ENCODE measurements at places on chromosomes 12 and 14.

DNA sequence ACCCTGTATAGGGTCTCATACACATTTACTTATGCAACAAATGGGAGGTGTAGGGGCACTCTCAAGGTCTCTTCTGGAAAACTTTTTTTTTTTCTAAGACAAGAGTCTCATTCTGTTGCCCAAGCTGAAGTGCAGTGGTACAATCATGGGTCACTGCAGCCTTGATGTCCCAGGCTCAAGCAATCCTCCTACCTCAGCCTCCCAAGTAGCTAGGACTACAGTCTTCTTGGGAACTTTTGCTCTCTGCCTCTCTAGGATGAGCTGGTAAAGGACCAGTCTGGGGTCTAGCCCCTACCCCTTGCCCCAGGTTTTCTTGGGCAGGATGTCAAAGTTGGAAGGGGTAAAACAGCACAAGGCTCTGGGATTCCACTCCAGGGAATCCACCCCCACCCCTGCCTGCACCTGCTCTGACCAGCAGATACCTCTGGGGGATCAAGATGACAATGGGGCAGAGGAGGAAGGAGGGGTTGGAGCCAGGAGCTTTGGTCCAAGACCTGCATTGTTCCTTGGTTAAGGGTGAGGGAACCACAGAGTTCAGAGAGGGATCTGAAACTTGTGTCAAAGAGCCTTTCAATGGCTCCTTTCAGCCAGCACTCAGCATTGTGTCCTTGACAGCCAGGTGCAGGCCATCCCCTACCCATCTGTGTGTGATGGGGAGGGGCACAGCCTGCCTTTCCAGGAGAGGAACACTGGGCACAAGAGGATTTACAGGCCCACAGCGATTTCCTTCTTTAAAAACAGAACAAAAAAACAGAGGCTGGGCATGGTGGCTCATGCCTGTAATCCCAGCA lies 12.2 kb downstream of the CTDSP2 start:
- DNase-seq = no peak

DNA sequence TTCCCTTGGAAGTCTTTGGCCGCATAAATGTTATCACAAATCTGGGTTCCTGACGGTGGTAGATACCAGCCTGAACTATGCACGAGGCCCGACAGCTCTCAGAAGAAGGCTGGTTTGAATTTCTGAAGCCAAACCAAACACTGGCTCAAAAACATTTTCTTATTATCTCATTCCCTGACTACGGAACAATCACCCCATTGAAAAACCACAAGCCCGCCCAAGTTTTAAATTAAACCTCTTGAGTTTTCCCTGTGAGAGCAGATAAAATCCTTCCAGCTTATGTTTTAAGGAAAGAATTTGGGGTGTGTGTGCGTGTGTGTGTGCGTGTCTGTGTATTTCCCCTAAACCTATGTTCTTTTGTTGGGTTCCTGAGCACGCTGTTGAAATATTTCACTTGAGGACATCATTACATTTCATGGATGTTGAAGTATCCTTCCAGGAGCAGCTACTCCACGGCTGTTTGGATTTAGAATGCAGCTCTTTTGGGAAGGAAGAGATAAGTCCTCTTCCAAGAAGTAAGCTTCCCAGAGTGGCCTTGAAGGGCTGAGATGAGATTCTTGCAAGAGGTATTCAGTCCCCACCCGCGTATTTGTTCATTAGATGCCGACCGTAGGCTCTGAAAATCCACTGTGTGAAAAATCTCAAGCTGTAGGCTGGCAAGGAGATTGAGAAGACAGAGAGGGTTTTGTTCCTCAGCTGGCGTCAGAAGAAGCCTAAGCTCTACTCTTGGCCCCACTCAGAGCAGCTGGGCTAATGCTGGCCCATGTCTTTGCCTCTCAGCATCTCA lies 131.0 kb upstream of the NCOR2 start:
- DNase-seq = no peak

DNA sequence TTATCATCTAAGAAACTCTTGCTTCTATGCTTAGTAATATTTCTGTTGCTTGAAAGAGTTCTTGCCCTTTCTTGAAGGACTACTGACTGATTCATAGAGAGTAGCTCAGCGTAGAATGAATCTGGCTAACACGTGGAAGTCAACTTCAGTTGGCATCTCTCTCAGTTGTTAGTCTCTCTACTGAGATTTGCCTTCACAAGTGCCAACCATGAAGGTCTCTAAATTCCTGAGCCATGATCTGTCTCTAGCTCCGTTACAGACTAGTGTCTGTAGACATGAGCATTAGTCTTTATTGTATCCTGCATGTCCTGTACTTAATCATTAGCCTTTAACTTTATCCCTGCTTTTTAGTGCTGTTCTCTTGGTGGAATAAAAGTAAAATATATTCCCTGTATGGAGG lies 19.1 kb upstream of the ALX1 start:
- DNase-seq = no peak

GRCh38 chr14:77031759-77032490 lies 3.4 kb upstream of the IRF2BPL start:
- DNase-seq = no peak

DNA sequence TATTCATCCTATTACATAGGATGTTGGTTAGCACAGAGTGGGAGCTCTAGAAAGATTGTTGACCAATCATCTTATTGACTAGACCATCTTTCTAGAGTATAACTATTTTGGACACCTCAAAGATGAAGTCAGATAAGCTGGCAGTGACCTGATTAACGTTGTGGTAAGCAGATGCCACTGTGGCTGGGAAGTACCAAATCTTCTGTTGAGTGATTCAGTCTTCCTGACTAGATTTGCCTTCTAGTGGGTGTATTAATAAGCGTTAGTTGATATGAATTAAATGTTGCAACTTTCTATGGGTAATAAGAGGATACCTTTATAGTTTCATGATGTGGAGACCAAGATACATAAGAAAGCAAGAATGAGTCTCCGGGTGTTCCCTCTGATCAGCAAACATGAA lies 51.2 kb upstream of the HELB start:
- no peak for DNase-seq

- DNase-seq = peak; percentile 27
Measured at GRCh38 chr12:77325511-77326236, 260.3 kb upstream of the E2F7 start.

GRCh38 chr14:92928258-92928629 lies 5.3 kb downstream of the CHGA start:
- no peak for DNase-seq

GRCh38 chr12:2309647-2310046 lies 256.9 kb downstream of the CACNA1C start:
- no peak for DNase-seq

DNA sequence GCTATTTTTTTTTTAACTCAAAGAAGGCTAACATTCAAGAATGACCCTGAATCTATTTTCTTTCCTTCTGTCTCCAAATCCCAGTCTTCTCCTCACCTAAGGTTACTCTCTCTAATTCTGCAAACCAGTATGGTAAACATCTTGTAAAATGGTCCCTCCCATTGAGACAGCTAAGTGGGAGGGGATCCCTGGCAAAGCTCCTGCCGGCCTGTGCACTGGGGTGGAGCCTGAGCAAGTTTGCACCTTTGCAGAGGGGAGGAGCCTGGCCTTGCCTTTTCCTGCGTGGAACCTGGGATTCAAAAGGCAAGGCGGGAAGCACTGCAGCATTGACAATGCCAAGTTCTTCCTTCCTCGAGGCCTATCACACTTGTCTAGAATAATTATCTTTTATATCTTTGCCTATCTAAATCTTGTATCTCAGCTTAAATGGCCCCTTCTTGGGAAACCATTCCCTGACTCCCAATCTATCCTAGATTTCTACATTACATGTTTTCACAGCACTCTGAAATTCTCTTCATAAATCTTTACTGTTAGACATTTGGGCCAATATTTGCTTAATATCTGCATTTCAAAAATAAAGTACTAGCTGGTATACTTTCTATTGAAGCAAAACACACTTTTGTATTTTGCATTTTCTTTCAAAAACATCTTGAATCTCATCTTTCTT lies 83.0 kb downstream of the EPS8 start:
- no peak for DNase-seq

DNA sequence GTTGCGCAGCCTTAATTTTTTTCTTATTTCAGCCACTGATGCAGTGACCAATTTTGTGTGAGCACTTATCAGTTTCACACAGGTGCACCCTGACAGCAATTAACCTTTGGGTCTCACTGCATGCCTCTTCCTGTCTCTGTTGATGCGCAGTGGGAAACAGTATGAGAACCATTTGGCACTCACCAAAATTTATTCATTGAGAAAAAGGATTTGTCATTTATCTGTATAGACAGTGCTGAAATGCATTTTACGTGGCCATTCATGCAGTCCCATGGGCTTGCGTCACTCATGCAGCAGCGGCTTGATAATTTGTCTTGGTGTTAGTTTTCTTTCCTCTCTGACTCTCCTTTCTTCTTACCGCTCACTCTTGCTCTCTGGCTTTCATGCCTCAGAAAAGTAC lies 157.5 kb downstream of the C12orf75 start:
- DNase-seq = no peak

DNA sequence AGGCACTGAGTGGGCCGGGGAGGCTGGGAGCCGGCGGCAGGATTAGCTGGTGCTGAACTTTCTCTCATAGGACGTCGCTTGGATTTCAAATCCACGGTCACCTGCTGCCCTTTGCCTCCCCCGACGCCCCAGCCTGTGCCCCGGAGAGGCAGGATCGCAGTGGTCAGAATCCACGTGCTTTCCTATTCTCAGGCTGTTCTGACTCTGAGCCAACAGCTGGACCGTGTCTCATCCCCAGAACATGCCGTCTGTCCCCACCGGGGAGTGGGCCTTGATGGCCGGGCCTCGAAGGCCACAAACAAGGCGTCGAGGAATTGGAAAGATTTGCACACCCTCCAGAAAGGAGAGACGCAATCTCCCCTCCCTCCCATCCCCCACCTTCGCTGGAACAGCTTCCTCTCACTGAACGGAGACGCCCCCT lies 18.5 kb upstream of the MLXIP start:
- no peak for DNase-seq

- no peak for DNase-seq
Measured at GRCh38 chr12:12466157-12466556, 96.5 kb downstream of the DUSP16 start.

- no peak for DNase-seq
Measured at GRCh38 chr12:100755186-100755585, 39.4 kb upstream of the ANO4 start.

DNA sequence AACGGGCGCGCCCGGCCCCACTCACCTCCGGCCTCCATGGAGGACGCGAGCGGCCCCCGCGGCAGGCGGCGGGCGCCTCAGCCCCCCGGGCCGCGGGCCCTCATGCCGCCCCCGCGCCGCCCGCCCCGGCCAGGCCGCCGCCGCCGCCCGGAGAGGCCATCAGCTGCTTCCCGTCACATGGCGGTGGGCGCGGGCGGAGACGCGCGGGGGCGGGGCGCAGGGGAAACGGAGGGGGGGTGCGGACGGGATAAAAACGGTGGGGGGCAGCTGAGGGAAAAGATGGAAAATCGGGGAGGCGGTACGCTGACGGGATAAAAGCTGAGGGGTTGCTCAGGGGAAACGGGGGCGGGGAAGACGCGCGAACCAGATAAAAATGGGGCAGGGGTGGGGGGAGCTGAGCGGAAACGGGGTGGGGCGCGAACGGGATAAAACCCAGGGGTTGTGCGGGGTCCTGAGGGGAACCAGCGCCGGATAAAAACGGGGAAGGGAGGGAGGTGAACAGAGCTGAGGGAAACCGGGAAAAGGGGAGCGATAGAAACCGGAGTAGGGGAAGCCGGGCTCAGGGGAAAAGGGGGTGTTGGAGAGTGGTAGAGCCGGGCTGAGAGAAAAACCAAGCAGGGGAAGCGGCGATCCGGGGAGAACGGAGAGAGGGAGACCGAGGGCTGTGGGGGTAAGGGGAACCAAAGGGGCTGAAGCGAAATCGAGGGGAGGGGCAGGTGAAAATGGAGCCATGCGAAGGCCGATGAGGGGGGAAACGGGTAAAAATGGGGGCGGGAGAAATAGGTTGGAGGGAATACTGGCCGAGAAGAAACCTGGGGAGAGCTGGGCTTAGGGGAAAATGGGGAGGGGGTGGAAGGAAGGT lies at the start of gene WSB2:
TSS of gene WSB2 (minus strand) at position 169 of the 862 bp plus-strand sequence. CDS start at position 38, 131 bp downstream.
- DNase-seq = peak; percentile 81

GRCh38 chr12:2980630-2981029 lies 21.4 kb downstream of the TEAD4 start:
- DNase-seq = no peak

- no peak for DNase-seq
Measured at GRCh38 chr14:38524636-38525509, 269.0 kb upstream of the CLEC14A start.

DNA sequence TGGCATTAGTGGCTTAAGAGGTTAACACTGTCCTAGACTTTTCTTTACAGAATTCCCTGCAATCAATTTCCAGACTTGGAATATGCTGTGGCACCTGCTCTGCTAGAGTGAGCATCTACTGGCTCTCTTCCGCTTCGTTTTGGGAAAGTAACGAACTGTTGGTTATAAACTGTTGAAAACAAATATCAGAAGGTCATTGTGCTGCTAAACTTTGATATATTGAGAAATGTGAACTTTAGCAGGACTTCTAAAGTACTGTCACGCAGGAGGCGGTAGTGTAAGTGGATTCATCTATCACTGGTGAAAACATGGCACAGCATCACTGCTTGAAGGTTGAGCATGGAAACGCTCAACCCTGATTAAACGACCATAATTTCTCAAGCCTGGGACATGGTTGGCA lies 348.9 kb downstream of the FLRT2 start:
- no peak for DNase-seq

DNA sequence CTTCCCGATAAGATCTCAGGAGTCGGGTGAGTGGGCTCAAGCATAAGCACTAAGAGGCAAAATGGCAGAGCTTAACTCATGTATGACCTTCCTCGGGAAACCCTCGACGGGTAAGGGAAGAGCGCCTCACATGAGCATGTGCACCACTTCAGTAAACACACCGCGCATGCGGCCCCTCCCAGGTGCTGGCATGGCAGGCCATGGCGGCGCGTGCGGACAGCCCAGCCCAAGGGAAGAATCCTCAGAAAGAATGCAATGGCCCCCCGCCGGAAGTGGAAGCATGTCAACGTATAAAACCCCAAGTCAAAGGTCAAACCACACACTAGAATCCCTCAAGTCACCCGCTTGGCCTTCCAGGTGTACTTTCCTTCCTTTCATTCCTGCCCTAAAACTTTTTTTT lies 6.6 kb upstream of the TNFAIP2 start:
- no peak for DNase-seq

- no peak for DNase-seq
Measured at GRCh38 chr14:84496677-84497076, 1033.3 kb upstream of the FLRT2 start.

- DNase-seq = no peak
Measured at GRCh38 chr12:101876322-101876860, 989 bp upstream of the DRAM1 start.

DNA sequence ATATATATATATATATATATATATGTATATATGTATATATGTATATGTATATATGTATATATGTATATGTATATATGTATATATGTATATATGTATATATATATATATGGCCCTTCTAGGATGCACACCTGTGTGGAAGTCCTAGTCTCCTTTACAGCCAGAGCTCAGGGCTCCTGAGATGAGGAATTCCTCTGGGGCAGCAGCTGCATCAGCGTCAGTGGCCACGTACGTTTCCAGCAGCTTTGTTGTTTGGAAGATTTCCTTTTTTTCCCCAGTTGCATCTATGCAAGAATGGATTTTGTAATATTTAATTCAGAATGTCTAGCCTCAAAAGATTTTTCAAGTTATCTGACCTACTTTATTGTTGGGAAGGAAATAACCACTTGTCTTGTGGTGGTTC lies 68.6 kb downstream of the TNFAIP2 start:
- DNase-seq = no peak
